Foreskin fibroblast (primary cell): ENCODE measurements at places on chromosomes 5 and 9.

DNA sequence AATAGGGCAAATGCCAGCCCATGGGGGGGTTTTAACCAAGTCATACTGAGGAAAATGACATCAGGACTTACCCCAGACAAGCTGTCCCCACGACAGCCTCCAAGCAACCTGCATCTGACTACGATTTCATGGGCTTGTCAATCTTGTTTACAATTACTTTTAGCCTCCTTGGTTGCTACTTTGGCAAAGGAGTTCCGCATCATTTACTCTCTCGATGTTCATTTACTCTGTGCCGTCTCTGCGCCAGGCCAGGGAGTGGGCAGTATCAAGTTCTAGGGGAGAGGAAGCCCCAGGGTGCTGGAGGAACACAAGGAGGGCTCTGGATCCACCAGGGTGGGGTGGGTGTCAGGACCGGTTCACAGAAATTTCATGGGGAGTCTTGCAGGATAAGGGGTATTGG is 23.9 kb downstream of the PTPN3 start:
- no peak for DNase-seq

DNA sequence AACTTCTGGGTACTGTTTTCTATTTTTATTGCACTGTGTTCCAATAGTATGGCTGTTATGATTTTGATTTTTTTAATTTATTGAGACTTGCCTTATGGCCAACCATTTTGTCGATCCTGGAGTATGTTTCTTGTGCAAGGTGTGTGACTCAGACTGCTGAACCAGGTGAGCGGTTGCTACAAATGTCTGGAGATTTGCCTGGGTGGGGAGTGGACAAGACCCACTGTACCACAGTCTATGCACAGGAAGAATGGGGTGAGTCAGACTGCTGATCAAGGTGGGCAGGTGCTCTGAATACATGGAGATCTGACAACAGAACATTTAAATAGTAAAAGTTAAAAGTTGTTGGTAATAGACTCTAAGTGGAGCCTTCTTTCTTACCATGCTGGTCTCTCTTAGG is 609.2 kb downstream of the CSNK1G3 start:
- no peak for DNase-seq

DNA sequence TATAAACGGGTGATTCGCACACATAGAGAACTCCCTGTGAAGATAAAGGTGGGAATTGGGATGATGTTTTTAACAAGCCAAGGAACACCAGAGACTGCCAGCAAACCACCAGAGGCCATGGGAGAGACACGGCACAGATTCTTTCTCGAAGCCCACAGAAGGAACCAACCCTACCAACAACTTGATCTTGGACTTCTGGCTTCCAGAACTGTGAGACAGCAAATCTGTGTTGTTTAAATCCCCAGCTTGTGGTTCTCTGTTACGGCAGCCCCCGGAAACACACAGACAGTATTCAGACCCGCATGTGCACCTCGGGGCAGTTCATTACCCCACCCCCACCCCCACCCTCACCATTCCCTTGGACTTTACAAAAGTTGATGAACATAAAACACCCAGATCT is 12.8 kb downstream of the AMBP start:
- DNase-seq: no peak

GRCh38 chr5:21701317-21701716 is 1151.8 kb downstream of the CDH12 start:
- no peak for DNase-seq

- no peak for DNase-seq
Observed at GRCh38 chr5:173866243-173866857, 21.8 kb upstream of the CPEB4 start.

DNA sequence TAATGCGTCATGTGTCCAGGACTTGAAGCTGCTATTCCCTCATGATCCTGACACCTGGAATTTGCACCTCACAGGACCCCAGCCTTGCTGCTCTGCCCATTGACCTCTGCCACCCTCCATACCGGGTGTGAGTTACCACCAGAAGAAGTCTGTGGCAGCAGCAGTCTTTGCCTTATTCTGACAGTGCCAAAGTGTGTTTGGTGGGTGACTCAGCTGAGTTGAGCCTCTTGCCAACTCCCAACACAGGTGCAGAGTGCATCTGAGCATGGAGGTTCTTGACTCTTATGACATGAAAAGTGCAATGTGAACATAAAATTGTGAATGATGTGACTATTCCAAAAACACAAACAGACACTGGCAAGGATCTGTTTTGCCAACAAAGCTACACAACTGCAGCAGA is 1166.5 kb upstream of the CDH18 start:
- no peak for DNase-seq

DNA sequence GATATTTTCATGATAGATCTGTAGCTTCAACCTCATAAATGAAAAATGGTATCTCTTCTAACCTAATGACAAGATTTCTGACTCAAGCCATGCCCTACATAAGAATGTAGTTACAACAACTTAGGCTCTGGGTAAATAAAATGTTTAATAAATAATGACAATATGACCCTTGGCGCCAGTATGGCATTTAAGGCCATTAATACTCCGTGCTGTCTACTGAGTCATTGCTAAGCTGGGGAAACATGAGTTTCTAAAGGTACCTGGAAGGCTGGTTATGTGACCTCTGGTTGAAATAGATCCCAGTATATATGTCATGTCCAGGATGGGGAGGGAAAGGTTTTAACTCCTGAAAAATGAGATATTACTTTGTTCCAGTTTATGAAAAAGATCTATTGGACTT is 58.0 kb upstream of the CEMIP2 start:
- DNase-seq: no peak

GRCh38 chr5:89095341-89095740 is 212.4 kb upstream of the MEF2C start:
- DNase-seq: no peak

DNA sequence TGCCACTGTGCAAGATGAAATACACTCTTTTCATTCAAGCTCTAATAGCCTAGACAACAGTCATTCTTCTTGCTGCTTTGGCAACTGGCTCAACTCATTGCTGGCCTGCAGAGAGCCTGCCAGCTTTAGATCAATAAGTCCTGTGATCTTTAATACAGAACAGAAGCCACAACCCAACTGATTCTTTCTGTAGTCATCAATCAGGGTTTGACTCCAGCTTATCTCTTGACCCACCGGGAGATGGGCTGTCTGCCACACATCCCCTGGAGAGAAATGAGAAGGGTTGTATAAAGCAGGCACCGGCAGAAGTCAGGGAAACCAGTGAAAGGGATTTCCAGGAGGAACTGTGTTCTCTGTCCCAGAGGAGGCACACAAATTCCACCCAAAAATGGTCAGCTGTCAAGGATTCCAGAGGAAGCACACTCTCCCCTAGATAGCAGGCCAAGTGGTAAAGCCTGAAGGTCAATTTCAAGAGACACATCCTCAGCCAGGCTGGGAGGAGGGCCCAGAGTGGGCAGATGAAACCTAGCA is 24.5 kb downstream of the LHFPL2 start:
- no peak for DNase-seq

- DNase-seq: no peak
Observed at GRCh38 chr5:160419458-160420330, 813 bp upstream of the SLU7 start.

- peak; percentile 6 for DNase-seq
Observed at GRCh38 chr5:2007878-2008501, 125.3 kb upstream of the IRX4 start.

- peak; percentile 12 for DNase-seq
Observed at GRCh38 chr5:57327561-57328367, 153.9 kb downstream of the GPBP1 start.

GRCh38 chr5:147658293-147658932 is 124.1 kb downstream of the JAKMIP2 start:
- DNase-seq: no peak

DNA sequence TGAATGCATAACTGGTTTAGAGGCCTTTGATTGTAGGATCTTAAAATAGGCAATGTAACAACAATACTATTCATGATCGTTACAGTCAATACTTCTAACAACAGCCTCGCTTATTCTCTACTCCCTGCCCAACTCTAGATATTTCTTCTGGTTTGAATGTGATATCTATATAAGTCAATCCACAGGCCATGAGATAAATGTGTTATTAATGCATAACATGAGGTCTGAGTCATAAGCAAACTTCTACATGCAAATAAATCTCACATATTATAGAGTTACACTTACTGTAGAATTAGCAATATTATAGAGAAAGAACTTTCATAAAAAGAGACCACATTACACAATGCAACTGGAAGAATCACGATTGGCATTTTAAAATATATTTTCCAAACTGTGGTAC is 2.9 kb upstream of the ALDOB start:
- DNase-seq: no peak

GRCh38 chr5:176543428-176544182 is 5.5 kb upstream of the CDHR2 start:
- DNase-seq: peak; percentile 39

DNA sequence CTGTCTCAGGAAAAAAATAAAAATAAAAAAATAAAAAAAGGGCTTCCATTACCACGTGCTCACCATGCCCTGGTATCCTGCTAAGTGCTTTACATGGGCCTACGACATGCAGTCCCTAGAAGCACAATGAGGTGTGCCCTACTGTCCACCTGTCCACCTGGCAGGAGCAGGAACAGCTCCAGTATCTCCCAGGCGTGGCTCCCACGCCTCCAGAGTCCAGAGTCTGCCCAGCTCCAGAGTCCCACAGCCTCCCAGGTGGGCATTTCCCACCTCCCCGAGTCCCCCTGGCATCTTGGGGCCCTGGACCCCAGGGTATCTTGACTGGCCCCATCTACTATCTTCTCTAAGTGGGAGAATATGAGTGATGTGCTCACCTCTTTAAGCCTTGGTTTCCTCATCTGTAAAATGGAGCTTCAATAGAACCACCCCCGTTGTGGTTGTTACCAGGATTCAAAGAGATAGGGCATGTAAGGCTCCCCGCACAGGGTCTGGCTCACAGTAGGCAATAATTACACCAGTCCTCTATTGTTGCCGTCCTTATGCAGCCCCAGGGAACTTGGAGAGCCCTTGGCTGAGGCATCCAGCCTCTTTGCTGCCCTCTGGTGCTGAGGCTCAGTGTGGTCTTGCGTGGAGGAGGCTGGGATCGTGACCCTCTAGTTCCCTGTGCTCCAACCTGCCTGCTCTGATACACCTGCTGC is 8.9 kb downstream of the CXCL14 start:
- DNase-seq: peak; percentile 32

DNA sequence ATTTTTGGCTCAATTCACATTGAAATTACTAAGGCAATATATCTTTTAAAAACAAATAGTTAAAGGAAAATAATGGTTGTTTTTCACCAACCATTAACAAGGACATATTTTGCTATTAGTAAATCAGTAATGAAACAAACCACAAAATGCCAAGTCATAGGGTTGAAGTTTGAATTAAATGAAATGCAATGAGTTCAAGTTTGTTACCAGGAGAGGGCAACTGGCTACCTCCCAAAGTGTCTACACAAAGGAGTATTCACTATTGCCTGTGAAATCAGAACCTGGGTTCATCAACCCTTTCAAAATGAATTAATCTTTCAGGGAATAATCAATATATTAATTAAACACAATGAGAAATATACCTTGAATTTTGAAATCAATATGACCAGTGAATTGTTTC is 138.4 kb upstream of the DMRTA1 start:
- DNase-seq: no peak

- DNase-seq: no peak
Observed at GRCh38 chr9:126849591-126850225, 10.7 kb upstream of the ZBTB34 start.

- DNase-seq: no peak
Observed at GRCh38 chr9:110615498-110615897, 36.0 kb upstream of the SVEP1 start.

DNA sequence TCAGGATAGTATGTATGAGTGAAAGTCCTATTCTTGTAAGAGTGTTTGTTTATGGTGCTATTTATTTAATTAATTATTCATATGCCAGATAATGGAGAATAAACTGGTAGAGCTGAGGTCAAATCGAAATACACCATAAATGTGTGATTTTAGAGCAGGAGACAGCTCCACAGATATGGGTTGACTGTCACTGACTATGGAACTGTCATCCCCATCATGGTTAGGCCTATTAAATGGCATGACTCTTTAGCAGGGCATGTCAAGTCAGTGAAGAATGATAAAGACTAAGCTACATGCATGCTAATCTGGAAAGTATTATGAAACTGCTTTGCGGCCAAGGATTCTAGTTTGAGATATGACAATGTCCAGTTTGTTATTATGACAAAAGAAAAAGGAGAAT is 658.6 kb downstream of the ISL1 start:
- no peak for DNase-seq

- DNase-seq: no peak
Observed at GRCh38 chr5:111942661-111943401, 185.8 kb upstream of the NREP start.

GRCh38 chr9:70427161-70427945 is 12.9 kb upstream of the KLF9 start:
- no peak for DNase-seq

GRCh38 chr9:97362777-97363545 is 48.9 kb upstream of the TDRD7 start:
- no peak for DNase-seq

- no peak for DNase-seq
Observed at GRCh38 chr9:98930792-98931191, 12.9 kb upstream of the COL15A1 start.

GRCh38 chr9:121819428-121820231 is 168.2 kb downstream of the DAB2IP start:
- DNase-seq: peak; percentile 53

DNA sequence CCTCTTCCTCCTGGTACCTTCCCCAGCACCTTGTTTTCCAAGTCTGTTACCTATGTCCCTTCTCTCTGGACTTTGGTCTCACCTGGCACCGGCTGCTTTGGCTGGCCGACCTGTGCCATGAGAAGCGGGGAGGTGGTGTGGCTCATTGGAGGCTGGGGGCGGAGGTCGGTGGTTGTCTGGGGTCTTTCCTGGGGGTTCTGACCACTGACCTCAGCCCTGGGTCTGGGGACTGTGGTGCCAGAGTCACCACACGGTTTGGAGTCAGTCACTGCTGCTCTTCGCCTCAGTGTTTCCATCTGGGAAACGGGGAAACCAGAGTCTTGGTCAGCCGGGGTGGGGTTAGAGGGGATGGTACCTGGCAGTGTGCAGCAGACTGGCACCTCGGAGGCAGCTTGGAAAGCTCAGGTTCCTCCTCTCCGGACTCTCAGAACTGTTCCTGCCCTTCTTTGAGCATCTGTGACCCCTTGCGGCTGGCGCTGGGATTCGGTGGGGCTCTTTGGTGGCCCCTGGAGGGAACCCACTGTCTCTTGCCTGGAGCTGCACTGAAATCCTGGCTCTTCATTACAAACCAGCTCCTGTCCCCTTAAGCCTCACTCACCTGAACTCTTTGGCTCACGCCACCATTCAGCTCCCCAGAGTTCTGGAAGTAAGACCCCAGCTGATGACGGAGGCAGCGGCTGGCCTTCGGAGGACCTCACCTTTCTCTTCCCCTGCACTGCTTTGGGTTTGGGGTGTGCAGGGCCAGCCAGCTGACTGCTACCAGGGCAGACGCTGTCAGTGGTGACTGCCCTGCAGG is 4.1 kb upstream of the RXRA start:
- no peak for DNase-seq

- DNase-seq: no peak
Observed at GRCh38 chr5:141857226-141857625, 21.0 kb downstream of the PCDH1 start.

GRCh38 chr5:79750611-79751510 is 61.2 kb downstream of the CMYA5 start:
- DNase-seq: no peak
